H7 (cell line): ENCODE measurements at places on chromosomes 2 and 18. TPM values are rescaled to one million over a fixed set of nuclear protein-coding genes. Genes with fewer than 3 reads are reported as not detected.
A peak's percentile ranks its signal among the peaks of the same experiment; 100 is the strongest.

GRCh38 chr18:8812631-8813030, 107.3 kb downstream of the MTCL1 start:
- DNase-seq = no peak

SAG gene
- not detected in 2 replicates for total RNA-seq

CFAP221 gene
- total RNA-seq = 0.07 and 0.37 TPM in 2 replicates

- no peak for DNase-seq
Measured at GRCh38 chr2:29073933-29074332, 390 bp downstream of the PCARE start.

ADAM23 gene
- total RNA-seq = 5.8 and 6.1 TPM in 2 replicates

GRCh38 chr18:46481048-46481846, 175.8 kb downstream of the LOXHD1 start:
- DNase-seq = peak; percentile 76

NTSR2 gene
- not detected in 2 replicates for total RNA-seq
